Head of caudate nucleus (tissue), 42 donors: ENCODE measurements at places on chromosomes 3 and 15.
A peak's percentile ranks its signal among the peaks of the same experiment; 100 is the strongest.

DNA sequence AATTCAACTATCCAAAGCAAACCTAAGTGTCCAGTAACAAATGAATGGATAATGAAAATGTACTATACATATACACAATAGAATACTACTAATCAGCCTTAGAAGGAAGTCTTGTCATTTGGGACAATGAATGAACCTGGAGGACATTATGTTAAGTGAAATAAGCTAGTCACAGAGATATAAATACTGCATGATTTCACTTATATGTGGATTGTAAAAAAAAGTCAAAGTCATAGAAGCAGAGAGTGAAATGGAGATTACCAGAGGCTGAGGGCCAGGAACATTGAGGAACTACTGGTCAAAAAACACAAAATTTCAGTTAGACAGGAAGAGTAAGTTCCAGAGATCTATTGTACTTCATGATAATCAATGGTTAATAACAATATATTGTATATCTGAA, 33.6 kb downstream of the MYO5A start:
- DNase-seq, result no peak

DNA sequence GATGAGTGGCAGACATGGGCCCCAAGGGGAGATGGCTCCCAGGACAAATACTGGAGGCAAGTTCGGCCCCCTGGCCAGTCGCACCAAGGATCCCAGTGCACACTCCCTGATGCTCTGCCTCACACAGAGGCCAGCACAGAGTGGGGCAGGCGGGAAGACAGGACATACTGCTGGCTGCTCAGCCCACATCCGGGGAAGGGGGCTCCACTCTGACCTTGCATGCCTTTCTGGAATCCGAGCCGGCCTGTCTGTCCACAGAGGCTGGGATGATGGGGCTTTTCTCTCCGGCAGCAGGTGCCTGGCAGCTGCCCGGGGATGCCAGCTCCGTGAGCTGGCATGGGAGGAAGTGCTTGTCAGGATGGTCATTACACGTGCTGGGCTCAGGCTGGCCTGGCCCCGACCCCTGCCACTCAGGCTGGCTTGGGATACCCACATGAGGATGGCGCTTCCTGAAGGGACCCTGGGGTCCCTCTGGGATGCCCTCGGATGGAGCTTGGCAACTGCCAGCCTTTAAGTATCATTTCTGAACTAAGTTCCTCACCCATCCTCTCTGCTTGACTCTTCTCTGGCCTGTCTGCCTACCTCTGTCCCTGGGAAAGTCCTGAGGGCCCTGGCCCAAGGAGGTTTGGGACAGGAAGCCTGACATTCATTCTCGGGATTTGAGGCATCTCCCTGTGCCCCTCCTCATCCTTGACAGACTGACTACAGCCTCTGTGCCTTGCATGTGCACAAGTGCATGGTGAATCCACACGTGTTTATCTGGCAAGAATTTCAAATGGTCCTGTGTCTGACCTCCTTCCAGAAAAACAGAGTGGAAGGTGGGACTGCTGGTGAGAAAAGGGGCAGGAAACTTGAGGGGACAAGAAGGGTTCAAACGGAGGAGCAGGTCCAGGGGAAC, 46.5 kb downstream of the EXOG start:
- no peak for DNase-seq

DNA sequence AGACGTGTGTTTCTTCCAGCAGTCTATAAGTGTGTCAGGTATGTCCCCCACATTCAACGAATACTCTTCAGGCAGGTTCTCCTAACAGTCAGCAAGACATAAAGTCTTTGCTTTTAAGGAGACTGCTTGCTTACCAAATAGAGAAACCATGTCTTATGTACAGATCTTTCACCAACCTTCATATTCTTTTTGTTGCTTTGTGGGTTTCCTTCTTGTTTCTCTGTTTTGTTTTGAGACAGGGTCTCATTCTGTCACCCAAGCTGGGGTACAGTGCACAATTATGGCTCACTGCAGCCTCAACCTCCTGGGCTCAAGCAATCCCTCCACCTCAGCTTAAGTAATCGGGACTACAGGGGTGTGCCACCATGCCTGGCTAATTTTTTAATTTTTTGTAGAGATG, 14.3 kb downstream of the DYNC1LI1 start:
- no peak for DNase-seq

DNA sequence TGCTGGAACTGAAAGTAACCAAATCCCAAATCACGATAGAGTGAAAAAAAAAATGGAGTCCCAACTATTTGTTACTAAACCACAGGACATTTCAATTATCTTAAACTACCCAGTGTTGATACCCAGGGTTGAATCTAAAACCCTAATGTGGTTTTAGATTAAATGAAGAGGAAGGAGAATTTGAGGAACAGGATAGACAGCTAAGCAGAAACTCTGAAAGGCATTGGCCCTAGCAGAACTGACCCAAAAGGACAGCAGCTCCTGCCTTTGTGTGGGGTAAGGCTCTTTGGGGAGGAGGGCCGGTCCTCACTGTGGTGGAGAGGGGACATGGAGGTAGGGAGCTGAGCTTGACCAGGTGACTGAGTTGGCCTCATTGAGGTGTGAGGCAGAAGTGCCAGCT, 30.7 kb upstream of the SNRK start:
- no peak for DNase-seq

GRCh38 chr3:127172781-127173515, 20.0 kb upstream of the PRR23E start:
- no peak for DNase-seq

DNA sequence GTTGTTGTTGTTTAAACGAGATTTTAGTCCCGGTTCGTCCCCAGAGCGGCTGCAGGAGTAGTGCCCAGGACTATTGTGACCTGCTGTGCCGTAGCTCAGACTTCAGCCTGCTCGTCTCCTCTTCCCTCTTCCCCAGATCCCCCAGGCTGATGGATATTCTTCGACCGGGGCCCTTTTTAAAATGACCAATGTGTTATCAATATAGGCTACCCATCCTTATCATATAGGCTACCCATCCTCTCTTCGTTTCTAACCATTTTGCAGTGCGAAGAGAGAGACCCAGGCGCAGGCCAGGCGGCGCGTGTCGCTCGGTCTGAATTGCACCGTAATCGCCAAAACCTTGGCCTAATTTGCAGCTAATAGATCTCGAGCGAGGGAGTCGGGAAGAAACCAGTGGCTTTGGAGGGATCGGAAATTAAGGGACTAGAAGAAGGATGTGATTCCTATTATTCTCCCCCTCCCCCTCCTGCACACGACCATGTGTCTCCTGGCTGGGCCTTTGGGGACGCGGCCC, 23.0 kb downstream of the NR2F2 start:
- DNase-seq, result no peak

DNA sequence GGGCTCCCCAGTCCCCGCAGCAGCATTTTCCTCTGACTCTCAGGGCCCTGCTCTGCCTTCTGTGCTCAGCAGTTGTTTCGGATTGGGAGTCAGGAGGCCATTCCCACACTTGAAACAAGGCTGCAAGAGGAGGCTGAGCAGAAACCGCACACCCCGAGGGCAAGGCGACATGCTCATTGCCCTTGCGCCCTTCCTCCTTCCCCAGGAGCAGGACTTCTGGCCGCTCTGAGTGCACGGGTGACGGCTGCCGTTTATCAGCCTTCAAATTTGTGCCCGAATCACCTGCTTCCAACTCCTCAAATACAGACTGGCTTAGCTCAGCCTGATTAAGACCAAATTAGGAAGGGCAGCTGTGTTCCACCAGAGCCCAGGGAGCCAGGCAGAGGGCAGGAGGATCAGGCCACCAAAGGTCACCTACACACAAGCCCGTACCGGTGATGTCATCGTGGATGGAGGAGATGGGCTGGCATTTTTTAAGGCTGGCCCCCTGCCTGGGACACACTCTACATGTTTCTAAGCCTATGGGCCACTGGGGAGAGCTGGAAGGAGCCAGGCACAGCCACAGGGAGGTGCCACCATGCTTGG, 38.1 kb downstream of the TM2D3 start:
- DNase-seq, result no peak

DNA sequence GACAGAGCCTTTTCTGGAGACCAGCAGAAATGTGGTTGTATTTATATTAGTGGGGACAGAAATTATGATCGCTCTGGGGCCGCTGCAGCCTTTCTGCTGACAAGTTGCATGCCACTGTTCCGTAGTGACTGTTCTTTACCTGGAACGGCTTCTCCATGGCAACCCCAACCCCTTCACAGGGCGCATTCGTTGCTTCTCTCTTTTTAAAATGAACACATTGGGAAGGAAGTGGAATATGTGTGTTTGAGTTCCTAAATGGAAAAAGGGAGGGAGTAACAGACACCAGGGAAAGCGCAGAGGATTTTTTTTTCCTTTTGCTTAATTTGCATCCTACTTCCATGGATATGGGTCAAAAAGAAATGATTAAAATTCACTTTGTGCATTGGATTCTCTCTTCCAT, 482.0 kb upstream of the SUCLG2 start:
- DNase-seq, result no peak

- DNase-seq, result no peak
Measured at GRCh38 chr15:82799183-82799841, 6.6 kb downstream of the FSD2 start.

DNA sequence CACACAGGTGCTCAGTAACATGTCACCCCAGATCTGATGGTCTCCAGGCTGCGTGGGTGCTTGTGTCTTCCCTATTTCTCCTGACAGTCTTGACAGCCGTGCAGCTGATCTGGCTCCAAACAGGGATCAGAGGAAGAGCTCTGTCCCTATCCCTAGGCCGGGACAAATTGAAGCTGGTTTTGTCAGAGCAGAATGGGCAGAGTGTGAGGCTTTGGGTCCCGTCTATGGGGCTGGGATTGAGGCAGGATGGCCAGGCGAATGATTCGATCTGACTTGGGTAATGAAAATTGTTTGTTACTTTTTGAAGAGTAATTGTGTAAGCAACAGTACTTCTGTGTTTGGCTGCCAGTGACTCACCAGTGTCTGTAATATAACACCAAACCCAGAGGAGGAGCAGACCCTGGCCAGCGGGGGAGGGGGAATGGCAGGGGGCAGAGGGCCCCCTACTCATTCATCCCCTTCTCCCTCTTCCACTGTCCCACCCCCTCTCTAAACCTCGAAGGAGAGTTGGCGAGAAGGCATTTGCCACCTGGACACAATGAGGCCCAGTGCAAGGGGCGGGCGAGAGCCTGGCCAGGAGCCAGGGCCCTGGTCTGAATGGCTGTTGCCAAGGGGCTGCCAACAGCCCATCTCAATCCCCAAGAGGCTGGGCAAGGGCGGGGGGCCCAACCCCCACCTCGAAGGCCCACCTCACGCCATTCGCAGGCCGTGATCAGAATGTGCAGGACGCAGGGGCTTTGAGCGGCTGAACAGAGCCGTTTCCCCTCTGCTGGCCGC, 4.9 kb upstream of the MAGEF1 start:
- peak; percentile 32 for DNase-seq

- DNase-seq, result no peak
Measured at GRCh38 chr3:52429031-52429430, 15.9 kb downstream of the SEMA3G start.

DNA sequence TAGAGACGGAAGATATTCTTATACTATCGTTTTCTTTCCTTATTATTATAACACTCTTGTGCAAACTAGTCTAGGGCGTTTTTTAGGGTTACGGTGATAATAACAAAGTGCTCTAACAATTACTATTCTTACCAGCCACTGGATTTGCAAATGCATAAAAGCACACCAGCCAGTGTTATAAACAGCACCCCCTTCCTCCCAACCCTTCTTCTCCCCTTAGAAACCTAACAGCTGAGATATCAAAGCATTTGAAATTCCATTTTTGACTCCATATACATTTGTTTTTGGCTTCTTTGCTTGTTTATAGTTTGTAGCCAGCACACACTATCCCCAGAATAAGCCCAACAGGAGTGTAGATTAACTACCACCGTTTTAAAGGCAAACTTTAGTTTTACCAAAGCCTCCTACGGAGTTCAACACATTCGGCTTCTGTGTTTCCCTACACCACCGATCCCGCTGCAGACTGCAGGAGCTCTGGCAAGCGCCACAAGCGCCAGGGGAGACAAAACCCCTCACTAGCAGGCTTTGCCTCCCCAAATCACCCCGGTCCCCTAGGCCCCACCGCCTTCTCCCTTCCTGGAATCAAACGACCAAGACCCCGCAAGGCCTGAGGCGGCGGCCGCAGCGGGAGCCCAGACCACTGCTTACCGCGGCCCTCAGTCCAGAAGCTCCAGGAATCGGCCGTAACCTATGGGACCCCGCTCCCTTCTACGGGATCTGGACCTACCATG, 461 bp downstream of the COPB2 start:
- no peak for DNase-seq

- no peak for DNase-seq
Measured at GRCh38 chr3:66803206-66803605, 194.9 kb upstream of the KBTBD8 start.

DNA sequence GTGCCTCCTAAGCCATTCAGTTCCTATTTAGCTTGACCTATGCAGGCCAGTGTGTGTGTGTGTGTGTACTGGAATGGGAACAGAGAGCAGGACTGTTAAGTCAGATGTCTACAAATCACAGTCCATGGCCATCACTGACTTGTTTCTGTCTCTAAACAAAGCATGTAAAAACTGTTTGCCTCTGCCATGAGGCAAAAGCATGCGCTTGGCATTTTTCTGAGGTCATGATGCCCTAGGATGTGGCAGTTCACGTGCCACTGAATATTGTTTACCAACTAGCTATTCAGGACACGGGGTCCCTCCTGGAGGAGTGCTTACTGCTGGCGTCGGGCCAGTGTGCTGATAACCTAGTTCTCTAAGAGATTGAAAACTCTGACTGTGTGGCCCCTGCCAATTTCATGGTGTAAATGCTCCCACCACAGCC, 8.2 kb upstream of the ATP13A3 start:
- DNase-seq, result no peak

GRCh38 chr3:10518506-10519150, 13.2 kb upstream of the ATP2B2 start:
- no peak for DNase-seq

DNA sequence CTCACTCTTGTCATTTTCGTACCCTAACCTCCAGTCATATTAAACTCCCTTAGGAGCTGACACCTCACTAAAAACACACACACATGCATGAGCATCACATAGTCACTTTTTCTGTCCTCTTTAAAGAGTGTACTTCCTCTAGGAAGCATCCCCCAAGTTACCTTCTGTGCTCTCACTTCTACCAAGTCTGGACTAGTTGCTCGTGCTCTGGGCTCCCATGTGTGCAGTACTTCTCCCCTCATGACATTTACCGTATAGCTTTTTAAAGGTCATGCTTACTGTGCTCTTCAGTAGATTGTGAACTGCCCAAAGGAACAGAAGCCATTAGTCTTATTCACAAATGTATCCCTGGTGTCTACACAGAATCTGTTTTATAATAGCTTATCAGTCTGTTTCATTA, 42.0 kb downstream of the CRYBG3 start:
- DNase-seq, result no peak
